Memory B cell (primary cell): ENCODE measurements at places on chromosomes 3 and 15.

GRCh38 chr15:94494732-94495131 lies 263.4 kb downstream of the MCTP2 start:
- no peak for DNase-seq

GRCh38 chr3:142850395-142851023 lies 38.4 kb downstream of the PCOLCE2 start:
- no peak for DNase-seq

DNA sequence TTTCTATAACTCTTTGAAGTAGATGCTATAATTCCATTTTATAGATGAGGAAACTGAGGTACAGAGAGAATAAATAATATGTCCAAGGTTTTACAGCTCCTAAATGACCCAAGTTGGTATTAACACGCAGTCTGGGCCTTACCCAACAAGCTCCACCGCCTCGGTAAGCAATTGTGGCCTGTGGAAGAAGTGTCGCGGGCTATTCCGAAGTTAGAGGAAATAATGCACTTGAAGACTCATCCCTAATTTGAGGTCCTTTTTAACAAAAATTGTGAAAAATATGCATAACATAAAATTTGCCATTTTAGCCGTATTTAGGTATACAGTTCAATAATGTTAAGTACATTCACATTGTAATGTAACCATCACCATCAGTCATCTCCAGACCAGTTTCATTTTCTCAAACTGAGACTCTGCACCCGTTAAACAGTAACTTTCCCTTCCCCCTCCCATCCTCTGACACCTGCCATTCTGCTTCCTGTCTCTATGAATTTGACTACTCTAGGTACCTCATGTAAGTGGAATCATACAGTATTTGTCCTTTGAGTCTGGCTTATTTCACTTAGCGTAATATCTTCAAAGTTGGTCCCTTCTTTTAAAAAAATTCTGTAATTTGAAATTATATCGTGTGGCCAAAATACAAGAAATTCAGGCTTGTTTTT lies 18.2 kb downstream of the IDH3A start:
- DNase-seq = peak; percentile 47

DNA sequence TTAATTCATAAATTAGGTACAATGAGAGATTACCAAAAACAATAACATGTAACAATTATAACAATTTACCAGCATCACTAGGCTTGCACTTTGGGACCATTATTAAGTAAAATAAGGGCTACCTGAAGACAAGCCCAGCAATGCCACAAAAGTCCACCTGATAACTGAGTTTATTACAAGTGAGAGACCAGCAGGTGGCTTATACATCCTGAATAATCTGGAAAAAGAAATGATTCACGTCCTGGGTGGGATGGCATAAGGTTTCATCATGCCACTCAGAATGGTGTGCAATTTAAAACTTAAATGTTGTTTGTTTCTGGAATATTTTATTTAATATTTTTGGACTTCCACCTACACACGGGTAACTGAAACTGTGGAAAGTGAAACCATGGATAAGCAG lies 1287.1 kb upstream of the GBE1 start:
- no peak for DNase-seq

- DNase-seq = no peak
These were observed 64.8 kb upstream of the BCL6 start for GRCh38 chr3:187810021-187810446.

DNA sequence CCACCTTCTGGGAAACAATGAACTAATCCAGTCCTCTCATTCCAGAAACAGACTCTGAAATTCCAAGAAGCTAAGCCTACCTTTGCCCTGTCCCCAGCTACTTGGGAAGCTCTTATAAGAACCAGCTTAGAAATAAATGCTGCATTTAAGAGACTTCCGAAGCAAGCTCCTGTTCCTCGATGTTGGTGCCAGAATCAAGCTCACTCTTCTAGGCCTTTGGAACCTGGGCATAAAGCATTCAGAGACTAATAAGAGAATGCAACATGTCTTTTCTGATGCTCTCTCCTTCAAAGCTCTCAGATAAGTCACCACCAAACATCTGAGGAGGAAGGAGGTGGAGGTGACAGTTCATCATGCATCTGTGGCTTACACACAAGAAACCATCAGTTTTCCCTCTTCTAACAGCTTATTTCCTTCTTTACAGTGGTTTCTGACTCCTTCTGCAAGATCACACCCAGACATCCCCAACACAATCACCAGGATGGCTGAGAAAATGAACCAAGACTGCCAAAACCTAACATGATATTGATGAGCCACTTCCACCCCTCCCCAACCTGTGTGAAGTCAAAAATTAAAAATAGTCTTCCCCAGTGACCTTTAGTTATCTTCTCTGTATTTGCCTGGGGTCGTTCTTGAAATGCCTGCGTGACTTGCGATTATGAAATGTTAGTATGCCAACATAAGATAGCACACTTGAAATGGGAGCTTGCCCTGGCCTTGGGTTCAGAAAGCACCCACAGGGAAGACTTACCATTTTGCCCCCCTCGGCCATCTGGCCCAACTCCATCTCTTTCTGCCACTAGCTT lies 11.5 kb downstream of the ARHGEF3 start:
- no peak for DNase-seq

- no peak for DNase-seq
These were observed 211.0 kb downstream of the GBE1 start for GRCh38 chr3:81550415-81550814.

DNA sequence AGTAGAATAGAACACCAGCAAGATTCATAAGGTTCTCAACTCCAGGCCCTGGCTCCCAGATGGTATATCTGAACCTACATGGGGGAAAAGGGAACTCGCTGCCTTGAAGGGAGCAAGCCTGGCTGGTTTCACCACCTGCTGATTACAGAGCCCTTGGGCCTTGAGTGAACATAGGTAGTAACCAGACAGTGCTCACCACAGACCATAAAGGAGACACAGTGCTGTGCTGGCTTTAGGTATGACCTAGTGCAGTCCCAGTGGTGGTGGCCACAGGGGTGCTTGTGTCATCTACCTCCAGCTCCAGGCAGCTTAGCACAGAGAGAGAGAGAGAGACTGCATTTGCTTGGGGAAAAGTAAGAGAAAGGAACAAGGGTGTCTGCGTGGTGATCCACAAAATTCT lies 409.8 kb downstream of the FGF12 start:
- DNase-seq = no peak

- no peak for DNase-seq
These were observed 111.9 kb downstream of the SAMMSON start for GRCh38 chr3:70111411-70111810.

DNA sequence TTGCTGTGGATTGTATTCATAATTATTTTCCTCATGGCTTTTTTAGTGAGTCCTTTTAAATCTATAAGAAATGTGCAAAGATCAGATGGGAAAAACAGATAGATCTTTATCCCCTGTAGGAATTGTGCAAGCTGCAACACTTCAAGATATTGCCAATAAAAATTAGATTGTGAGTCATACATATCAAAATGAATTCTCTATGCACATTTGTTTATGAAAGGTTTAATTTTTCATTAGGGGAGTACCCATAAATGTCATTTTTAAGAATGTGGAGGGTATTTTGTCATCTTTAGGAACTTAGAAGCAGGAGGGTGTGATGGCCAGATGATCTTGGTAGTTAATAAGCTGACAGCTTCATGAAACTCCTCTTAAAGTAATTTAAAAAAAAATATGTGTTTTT lies 2.9 kb downstream of the PIAS1 start:
- DNase-seq = no peak

- DNase-seq = no peak
These were observed 2.6 kb upstream of the LOXL1 start for GRCh38 chr15:73923488-73924164.

DNA sequence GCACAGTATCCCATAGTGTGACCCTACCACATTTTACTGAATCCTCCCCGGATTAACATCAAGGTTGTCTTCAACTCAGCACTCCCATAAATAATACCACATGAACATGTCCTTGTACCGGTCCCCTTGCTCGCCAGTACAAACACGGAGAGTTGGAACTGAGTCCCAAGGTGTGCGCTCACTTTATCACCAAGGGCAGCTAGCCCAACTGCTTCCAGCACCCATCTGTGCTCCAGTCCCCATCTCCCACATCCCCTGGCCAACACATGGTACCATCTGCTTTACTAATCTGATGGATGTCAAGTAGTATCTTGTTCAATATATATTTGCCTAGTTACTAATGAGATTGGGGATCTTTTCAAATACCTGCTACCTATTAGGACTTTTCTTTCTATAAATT lies 64.7 kb downstream of the ISG20 start:
- no peak for DNase-seq

DNA sequence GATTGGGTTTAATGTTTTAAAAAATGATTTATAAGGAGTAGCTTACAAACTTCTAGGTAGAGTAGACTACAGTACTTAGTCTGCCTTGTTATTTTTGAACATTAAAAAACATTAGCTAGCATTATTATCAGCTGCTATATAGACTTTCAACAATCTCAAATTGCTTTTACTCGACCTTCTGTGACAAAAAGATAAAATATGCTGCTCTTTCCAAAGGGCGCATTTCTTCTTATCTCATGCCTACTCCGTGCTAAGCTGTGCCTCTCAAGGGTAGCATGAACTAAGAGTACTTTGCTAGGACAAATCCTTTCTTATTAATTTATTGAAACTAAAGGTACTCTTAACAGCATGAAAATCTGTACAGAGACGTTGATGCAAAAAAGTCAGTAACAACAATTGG lies 71.3 kb downstream of the SPRED1 start:
- no peak for DNase-seq

DNA sequence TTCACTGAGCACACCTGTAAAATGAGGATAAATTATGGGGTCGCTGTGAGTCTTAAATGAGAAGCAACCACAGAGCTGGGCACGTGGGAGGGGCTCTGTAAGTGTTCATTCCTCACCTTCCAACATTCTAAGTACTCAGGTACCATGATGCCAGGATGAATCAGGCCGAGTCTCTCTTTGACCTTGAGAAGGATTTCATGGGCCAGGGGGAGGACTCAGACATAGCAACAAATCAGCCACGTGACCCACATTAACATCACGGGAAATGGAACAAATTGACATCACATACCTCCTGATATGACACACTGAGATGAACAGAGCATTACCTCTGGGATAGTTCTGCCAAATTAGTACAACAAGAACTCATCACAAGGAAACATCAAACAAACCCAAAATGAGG lies 35.2 kb upstream of the USP3 start:
- DNase-seq = no peak

DNA sequence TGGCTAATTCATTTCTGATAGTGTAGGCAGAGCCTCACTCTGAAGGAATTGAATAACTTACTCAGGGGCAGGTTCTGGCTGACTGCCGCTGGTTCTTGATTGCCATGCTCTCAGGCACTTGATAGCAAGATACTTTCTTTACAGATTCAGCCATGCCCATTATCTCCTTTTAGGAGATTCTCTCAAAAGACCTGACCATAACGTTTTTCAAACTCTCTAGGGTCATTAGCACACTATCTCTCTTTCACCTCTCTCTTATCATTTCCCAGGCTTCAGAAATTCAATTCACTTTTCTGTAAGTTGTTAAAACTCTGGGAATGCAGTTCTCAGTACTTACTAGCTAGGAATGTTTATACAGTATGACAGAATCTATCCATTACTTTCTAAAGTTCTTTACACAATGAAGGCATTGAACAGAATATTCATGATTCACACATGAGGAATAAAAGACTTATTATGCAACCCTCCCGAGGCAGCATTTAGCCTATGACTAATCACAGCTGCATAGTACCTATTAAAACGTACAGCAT lies 850.3 kb upstream of the CADM2 start:
- DNase-seq = no peak

- no peak for DNase-seq
These were observed 298.0 kb upstream of the PROK2 start for GRCh38 chr3:72082776-72083462.

- no peak for DNase-seq
These were observed 12.4 kb downstream of the PLS1 start for GRCh38 chr3:142608631-142609030.

DNA sequence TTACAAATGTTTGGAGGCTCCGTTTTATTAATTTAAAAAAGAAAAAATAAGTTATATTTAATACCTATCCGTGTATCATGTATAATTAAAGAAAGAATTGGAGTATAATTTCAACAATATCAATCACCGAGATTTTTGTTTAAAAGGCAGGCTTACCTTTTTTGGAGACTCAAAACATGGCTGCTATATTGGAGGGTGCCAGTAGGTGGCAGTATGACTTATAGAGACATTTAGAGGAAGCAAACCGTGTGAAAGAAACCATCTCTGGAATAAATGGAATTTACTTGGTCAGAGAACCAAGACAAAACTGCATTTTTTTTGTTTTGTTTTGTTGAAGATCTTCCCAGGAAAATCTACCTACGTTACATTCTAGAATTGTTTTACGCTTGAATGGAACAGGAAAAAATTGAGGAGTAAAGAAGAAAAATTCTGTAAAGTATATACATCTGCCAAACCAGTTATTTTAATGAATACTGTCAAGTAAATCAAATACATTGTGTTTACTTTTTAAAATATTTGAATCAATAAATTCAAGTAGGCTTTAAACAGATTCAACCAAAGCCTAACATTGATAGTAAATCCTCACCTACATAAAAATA lies 802.6 kb upstream of the ALCAM start:
- DNase-seq = peak; percentile 37

DNA sequence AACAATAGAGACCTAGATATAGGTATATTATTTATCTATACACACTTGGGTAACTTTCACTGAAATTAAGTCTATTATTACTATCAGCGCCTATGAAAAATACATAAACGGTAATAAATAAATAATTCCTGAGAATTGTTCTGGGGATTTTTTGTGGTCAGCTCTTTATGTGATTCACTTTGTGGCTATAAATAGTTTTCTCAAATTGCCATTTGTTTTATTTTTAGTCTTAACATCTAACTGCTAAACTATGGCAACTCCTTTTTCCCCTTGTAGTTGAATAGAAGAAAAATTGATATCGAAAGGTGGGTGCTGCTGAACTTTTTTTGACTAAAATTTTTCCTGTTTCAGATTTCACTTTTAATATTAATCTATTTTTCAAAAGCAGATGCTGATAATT lies 189.0 kb downstream of the VGLL3 start:
- DNase-seq = no peak

GRCh38 chr3:51099794-51100535 lies 285.1 kb upstream of the MANF start:
- no peak for DNase-seq

DNA sequence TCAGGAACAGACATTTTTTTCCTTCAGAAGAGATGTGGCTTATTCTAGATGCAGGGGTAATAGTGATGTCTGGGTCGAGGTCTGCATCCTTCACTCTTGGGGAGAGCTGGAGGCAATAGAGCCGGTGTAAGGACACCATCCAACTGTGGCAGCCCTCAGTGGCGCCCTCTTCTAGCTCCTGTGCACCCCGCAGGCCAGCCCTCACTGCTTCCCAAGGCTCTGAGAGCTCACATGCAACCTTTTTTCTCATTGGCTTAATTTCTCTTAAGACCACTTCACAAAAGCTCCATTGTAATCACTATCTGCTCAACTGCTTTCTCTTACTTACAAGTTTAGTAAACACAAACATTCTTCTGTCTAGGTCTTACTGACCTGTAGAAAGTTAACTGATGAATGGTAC lies 3.9 kb upstream of the VPS8 start:
- no peak for DNase-seq

- DNase-seq = no peak
These were observed 22.9 kb upstream of the CGNL1 start for GRCh38 chr15:57353317-57353804.
